Skin of body (tissue), 3 donors: ENCODE measurements at places on chromosomes 7 and 10.

- DNase-seq: no peak
Observed at GRCh38 chr7:101516851-101517250, 112.2 kb downstream of the MYL10 start.

DNA sequence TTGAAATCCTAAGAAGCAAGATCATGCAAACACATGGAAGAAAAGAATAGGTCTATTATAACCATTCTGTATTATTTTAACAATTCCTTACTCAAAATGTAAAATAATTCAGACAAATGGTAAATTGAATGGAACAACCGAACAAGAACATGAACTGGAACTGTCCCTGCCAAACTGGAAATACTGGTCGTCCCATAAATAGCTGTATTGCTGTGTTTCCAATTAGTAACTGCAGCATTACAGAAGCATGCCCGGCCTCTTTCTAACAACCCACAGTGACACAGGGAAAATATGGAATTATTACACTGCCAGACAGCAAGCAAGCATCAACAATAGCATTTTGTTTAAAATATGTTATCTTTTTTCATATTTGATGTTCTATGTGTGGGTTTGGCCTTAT lies 1138.5 kb upstream of the PHF14 start:
- DNase-seq: no peak

GRCh38 chr7:154598396-154598795 lies 404.5 kb downstream of the PAXIP1 start:
- no peak for DNase-seq

DNA sequence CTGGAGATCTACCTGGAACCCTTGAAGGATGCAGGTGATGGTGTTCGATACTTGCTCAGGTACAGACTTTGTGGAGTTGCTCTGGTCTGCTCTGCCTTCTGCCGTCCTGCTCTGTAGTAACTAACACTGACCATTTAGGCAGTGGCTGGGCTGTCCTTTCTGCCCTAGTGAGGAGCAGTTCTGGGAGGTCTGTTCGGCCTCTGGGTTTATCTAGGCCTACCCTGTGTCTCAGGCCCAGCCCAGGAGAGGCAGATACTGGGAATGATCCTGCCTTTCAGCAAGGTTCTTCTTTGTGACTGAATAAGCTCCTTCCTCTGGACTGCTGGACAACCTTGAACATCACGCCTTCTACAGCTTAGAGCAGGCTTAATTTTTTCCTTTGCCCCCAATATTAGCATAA lies 1.7 kb downstream of the ZFYVE27 start:
- DNase-seq: no peak

DNA sequence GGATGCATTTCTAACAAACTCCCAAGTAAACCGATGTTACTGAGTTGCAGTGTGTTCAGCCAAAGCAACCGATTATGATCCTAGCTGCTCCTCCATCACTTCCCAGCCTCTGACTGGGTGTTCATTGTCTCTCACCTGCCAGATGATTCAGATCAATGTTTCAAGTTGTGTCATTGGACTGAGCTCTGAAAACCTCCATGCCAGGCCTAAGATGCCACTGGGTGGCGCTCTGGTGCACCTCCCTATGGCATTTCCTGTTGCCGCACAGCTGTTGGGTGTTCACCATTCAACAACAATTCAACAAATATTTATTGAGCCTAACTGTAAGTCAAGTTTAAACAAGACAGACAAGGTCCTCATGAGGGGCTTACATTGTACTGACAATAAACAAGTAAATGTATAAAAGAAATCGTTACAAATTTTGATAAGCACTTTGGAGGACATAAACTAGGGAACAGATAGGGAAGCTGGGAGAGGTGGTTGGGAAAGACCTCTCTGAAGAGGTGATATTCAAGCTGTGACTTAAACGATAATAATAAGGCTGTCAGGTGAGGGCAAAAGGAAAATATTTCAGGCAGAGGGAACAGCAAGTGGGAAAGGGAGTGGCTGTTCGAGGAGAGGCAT lies 22.8 kb downstream of the RGR start:
- DNase-seq: no peak

DNA sequence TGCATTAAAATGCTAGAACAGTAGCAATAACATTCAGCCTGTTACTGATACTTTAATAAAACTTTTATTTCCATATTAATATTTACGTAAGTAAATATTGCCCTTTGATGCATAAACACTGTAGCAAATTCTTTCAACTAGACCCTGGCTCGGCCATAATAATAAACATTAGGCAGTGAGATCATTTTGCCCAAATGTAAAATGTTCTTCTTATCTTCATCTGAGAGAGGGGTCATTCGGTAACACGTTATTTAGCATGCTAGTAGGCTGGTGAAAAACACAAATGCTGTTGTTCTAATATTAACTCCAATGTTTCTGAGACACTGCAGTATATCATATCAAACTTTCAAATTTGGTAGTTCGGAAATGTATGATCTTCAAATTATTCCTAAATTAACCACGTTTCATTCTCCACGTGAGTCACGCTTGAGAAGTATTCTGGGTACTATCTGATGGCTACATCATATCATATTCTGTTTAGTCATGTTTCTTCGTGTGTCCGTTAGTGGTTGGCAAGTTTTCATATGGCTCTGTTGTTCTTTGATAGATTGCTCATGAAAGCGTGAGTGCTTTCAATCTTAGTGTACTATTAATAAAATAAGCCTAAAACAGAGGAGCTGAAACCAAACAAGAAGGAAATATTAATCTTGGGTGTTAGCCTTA lies 145.8 kb downstream of the NSUN6 start:
- DNase-seq: no peak

DNA sequence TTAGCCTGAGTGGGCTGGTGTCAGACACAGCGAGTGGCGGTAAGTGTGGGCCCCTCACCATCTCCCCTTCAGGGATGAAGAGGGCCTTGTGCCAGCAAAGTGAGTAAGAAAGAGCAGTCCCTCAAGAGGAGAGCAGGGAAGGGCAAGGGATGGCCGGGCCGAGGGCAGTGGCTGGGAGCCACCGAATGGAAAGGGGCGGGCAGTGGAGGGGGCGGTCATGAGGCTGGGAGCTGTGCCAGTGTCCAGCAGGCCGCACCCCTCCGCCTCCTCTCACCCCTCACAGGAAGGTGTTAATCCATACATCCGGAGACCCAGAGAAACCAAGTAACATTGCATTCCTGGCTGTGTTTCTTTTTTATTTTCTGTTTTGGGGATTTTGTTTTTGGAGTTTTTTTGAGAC lies 28.6 kb upstream of the RASGEF1A start:
- DNase-seq: no peak

GRCh38 chr7:1248143-1248915 lies 15.7 kb downstream of the UNCX start:
- DNase-seq: no peak
